ENCODE measurements at places on chromosomes 12 and 14.

GRCh38 chr14:65226824-65227604 lies 124.7 kb upstream of the MAX start:
- DNase-seq: no peak

GRCh38 chr12:46234000-46234399 lies 34.8 kb downstream of the SLC38A1 start:
- DNase-seq: no peak

- DNase-seq: no peak
These were observed 46.2 kb downstream of the ABCC9 start for GRCh38 chr12:21894792-21895595.

DNA sequence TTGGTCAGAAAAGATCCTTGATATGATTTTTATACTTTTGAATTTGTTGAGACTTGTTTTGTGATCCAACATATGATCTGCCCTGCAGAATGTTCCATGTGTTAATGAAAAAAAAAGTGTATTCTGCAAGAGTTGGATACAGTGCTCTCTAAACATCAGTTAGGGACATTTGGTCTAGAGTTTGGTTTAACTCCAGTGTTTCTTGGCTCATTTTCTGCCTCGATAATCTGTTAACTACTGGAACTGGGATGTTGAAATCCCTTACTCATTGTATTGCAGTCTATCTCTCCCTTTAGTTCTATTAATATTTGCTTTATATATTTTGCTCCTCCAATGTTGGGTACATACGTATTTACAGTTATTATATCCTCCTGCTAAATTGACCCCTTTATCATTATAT lies 18.3 kb upstream of the TXNRD1 start:
- no peak for DNase-seq

- no peak for DNase-seq
These were observed 7.5 kb upstream of the UBE2N start for GRCh38 chr12:93449277-93449676.
